ENCODE measurements at places on chromosomes 7 and 10.

DNA sequence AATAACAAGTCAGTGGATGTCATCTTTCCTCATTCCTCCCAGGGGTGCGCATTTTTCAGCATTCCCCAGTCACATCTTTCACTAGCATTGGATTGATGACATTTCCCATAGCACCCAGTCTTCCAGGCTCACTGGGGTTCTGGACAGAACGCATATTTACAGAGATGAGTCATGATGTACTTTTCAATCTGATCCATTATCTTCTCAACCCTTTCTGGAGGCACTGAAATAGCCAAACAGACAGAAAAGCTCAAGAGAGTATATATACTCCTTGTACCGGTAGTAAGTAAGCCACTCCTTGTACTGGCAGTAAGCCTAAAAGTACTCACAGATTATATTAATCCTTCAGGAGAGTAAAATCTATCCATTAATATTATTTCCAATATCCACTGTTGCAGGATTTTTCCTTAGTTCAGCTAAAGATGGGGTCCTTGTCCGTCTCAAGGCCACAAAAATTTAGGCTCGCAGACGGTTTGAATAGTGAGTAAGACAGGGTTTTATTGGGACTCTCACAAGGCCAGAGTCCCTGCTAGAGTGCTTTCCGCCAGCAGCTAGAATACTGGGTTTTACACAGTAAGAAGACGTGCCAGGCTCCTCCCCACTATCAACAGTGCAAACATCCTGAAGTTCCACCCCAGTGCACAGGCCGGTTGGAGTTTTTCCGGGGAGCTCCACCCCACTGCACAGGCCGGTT is 60.8 kb downstream of the MDH2 start:
- DNase-seq = peak; percentile 74

DNA sequence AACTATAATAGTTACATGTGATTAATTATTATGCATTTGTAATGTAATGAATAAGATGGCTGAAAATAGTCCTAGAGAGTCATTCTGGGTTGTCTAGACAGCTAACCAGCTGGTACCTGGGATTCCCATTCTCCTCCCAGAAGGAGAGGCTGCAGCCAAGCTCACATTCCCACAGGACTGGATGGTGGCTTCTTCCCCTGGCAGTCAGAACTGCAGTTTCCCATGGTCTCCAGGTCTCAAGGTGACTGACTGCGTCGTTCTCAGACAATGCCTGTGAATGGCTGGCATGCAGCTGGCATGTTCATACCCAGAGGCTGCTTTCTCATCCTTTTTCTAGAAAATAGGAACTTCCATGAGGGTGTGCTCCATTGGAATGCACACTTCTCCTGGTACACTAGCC is 21.3 kb downstream of the TAS2R16 start:
- no peak for DNase-seq

DNA sequence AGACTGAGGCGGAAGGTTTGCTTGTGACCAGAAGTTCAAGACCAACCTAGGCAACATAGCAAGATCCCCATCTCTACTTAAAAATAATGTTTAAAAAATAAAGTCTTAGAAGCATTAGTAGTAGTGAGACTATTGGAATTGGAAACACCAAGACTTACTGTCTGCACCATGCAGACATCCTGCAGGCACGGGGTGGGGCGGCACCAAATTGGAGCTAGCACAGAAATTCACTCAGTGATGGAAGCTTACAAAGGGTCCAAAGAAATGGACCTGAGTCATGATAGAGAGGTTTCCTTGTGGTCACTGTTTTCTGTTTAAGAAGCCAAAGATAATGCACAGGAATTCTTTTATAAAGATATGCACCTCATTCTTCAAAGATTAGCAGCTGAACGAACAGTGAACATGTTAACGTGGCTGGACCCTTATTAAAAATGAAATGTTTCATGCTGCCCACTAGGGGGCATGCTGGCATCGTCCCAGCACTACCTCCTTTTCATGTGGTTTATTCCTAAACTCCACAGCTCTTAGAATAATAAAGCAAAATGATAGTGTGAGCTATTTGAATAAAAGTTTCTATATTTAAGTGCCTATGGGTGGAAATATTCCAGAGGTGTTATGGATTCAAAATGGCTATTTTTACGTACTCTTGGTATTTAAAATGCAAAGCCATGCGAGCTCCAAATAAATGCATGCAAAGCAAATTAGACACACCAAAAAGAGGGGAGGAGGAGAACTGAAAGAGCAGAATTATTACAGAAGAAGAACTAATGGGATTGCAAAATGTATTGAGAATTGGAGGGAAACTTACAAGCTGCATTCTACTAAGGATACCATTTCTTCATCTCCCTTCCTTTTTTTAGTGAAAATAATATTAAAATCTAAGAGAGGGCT is 28.6 kb downstream of the PDSS1 start:
- no peak for DNase-seq

- DNase-seq = no peak
These were observed 29.0 kb downstream of the NEUROD6 start for GRCh38 chr7:31311552-31311951.

GRCh38 chr7:130134726-130135125 is 64.4 kb downstream of the KLHDC10 start:
- DNase-seq = no peak

DNA sequence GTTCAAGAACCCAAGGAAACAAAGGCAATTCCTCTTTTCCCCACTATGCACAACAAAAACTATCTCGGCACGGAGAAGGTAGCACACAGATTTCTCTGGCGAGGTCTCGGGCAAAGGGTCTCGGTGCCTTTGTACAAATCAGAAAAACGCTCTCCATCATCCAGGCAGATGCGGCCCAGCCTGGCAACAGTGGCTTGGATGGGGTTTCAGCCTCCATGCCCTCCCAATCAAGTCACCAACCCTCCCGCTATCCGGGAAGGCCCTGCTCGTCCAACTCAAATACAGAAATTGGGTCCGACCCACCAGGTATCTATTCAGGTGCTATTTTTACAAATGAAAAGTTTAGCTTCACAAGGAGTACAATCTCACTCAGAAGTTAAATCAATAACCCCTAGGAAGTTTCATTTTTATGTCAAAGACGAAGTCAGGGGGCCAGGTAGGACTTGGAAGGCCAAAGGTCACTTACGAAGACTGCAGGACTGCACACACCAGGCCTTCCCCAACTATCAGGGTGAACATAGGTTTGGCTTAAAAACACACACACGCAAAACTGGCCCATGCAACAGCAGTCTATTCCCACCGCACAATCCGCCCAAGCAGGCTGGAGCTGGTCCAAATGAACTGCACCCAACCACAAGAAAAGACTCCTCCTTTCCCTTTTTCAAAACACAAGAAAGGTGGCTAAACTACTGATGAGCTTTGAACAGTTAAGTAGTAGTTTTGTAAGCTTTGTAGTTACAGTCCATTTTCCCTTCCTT is 43.0 kb downstream of the GNA12 start:
- peak; percentile 66 for DNase-seq

GRCh38 chr7:151754142-151754590 is 122.7 kb downstream of the PRKAG2 start:
- peak; percentile 97 for DNase-seq

DNA sequence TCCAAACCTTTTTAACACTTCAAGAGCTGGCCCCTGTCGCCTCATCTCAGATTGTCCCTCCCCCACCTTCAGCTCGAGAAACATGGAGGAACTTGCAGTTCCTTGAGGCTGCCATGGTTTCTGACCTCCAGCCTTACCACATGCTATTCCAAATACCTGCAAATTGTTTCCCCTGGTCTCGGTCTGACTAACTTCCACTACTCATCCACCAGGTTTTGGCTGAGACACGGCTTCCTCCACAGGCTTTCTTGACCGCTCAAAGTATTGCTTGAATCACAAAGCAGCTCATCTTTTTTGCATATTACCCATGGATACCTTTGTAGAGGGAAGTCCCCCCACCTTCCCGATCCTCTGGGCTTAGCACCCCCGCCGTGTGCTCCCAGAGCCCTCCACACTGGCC is 5.2 kb upstream of the SAMD8 start:
- no peak for DNase-seq

DNA sequence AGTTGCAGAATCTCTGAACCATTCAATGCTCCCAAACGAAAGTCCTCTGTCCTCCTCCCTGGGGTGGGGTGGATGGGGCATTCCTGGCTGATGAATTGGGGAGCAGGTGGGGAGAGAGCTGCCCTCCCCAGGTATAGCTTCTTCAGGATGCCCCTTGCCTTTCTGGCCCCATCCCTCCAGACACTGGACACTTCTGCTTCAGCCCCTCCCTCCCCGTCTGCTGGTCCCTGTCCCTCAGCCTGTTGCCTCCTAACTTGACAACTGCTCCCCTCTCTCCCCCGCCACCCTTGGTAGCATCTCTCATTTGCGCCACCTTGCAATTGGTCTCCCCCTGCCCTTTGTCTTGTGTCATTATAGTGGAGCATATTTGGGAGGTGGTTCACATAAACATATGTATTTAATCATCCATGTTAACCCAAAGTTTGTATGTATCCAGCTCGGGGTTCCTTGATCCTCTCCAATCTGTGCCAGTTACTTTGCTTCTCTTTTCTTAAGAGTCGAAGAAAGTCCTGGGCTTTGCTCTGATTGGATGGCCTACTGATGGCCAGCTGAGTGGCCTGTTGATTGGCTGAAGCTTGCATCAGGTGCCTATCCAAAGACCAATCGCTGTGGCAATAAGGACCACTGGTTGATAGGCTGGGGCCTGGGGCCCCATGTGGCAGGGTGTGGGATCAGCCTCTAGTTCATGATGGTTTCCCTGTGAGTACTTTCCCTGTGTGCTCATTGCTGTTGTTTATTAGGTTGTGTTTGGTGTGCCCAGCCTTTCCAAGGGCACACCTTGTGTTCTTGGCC is 4.0 kb upstream of the GCK start:
- DNase-seq = no peak

DNA sequence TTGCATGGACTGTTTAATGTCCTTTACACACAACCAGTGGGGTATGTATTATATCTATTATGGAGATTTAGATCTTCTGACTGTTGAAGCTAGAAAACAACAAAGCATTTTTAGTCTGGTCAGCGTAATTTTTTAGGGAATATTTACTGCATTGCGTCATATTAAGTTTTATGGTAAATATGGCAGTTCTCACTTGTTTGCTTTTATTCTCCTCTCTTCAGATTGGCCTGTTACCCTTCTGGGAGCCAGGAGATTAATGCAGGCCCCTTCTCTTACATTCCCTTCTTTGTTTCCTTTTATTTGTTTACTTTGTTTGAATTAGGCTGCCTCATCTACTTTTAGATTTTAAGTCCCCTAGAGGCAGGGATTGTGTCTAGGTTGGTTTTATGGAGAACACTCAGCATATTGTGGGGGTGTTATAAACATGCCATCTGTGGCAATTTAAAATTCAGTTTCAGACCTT is 13.8 kb downstream of the UBE2D1 start:
- DNase-seq = no peak

DNA sequence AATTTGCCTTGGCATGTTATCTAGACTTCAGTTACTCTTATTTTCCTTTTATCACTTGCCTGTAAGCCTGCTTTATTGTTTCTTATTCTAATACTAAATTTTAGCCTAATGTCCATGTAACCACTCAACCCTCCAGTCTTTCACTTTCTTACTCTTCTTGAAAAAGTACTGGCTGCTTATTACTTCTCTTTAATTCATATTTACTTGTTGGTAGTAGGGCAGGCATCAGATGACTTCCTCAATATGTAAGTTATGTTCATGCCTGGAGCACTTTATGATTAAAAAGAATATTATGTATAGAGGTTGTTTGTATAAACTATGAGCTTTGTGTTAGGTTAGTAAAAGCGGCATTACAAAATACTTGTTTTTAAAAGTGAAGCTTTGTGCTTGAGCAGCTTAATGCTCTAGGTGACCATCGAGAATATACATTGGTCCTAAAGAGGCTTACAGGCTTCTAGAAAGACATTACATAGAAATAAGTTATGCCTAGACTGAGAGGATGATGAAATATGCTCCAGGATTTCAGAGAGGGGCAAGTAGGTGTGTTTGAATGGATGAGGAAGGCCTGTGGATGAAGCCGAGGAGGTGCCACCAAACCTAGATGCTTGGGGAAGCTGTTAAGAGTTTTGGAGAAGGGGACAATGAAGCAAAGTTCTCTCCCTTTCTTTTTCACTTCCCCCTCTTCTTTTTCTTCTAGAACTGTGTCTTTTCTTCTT is 207.1 kb upstream of the HDAC9 start:
- no peak for DNase-seq

- DNase-seq = no peak
These were observed 216.7 kb upstream of the NPVF start for GRCh38 chr7:25444991-25445390.

GRCh38 chr10:1539216-1539615 is 198.1 kb downstream of the ADARB2 start:
- no peak for DNase-seq

- no peak for DNase-seq
These were observed 132.6 kb downstream of the ST7 start for GRCh38 chr7:117085769-117086463.

DNA sequence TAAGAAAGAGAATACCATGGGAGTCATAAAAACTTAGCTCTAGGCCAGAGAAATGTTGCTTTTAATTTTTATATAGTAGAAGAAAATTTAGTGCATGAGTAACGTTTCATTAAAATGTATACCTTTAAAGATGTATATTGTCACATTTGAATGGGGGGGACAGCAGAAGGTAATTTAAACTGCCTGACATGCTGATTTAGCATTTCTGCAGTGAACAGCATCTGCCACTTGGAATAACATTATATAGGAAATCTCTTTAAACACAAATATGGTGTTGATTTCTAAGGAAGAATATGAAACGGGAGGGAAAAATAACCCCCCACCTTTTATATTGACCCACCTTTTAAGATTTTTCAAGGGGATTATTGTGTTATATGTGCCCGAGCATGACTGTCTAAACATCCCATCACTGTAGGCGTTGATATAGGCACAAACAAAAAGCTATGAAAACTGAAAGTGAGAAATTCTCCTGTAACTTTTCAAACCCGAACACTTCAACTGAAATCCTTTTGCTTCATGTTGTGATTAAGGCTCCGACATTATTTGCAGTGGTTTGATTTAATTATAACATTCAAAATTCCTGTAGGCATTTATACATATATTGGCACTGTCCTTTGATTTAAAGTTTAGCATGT is 244.7 kb upstream of the CELF2 start:
- no peak for DNase-seq

GRCh38 chr7:69364813-69365643 is 233.2 kb upstream of the AUTS2 start:
- no peak for DNase-seq

DNA sequence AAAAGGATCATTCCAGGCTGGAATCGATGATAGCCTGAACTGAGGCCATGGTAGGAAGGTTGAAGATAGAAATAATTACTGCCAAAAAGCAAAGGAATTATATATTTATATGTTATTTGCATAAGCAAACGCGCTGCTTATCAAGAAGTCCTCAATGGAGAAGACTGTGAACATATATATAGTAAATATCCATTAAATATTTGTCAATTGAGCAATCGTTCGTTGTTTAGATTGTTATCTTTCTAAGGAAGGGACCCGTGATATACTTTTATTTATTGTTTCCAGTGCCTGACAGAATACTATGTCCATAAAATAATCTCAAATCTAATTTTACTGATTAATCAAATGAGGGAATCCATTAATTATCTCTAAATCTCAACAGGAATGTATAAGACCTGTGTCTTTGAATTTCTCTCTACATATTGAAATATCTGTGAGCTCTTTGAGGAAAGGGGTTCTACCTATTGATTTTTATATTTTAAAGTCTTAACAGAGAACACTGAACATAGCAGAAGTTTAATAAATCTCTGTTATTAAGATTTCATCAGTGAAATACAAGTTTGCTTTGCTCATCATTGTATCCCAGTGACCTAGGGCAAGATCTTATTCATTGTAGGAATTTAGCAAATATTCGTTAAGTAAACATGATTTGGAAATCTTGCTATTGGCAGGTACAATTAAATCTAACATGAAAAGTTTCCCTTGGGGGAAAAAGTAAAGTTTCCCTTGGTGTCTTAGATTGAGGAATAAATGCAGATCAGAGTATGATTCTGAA is 12.0 kb upstream of the HERC4 start:
- DNase-seq = no peak

- DNase-seq = no peak
These were observed 73.0 kb downstream of the PLXDC2 start for GRCh38 chr10:19889256-19889655.

Measured in osteocyte (in vitro differentiated cells).